ENCODE measurements at places on chromosomes 6 and 20.

DNA sequence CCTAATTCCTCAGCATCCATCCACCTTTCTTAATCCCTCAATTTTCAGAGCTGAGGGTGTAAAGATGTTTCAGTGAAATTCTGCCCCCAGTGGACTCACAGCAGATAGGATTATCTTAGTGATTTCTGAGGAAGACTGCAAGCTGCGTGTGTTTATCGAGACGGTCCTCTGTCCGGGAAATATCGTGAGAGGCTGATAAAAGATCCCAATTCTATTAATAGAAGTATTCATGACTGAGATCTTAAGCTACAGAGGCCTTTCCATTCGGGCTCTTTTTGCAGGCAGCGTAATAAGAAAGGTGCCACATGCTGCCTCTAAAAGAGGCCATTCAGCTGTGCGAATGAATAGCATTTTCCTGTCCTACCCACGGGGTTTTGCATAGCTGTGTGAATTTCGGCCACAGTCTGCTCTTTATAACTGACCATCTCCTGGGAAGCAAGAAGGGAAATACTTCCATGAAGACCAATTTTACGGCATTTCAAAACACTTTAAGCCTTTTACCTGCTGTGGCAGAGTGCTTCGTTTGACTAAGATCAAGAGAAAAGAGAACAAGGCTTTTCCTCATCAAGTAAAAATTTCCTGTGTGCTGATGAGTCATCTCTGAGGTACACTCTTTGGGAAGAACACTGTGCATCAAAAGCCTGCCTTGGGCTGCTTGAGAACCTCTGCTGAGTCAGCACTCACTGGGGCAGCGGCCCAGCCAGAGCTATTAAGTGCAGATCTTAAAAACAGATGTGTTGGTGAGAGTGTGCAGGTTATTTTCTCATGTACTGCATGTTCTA lies 208.8 kb downstream of the ARHGAP18 start:
- no peak for DNase-seq

DNA sequence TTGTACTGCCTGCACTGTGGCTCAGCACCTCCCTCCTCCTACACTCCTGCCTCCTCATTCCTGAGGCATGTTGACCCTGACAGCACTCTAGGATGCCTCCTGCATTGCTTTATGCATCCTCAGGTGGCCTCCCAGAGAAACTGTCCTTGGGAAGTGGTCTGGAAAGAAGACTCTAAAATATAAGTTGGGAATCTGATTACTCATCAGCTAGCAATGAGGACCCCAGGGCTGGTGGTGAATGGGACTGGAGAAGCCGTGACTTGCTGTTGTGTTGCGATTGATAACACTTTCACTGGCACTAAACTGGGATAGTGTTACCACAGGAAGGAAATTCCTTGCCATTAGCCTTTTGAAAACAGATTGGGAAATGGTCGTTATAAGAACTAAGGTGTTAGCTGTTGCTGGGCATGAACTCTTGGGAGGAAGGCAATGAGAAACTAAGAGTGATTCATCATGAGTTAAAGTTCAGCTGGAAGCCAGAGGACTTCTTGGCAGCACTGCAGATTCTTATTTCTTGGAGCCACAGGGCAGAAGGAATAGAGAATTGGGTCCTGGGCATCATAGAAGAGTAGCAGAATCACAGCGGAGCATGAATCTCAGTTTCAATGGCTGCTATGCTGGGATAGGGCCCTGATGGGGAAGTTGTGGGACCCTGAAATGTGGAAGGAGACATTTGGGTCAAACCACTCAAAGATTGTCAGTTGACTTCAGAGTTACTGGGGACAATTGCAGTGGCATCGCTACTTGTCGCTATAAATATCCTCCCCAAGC lies 10.1 kb upstream of the SIRPD start:
- DNase-seq: no peak

- DNase-seq: no peak
Measured at GRCh38 chr6:137579612-137580011, 85.4 kb upstream of the OLIG3 start.

DNA sequence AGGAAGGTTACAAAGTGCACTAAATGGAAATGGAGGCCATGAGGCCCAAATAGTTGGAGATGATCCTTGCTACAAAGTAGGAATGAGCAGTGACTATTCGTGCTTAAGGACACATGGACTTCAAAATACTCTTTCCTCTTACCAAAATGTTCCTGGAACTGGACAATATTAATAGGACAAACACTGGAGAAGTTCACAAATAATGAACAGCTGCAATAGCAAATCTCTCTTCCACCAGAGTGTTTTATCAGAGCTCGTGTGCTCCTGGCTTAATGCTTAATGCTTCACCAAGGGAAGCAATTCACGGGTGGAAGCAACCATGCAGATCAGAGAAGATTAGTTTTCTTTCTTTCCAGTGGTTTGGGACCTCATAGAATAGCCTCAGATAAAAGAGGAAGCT lies 435.4 kb downstream of the BCKDHB start:
- DNase-seq: no peak

GRCh38 chr6:31826793-31827285 lies 699 bp upstream of the HSPA1B start:
- peak; percentile 83 for DNase-seq

DNA sequence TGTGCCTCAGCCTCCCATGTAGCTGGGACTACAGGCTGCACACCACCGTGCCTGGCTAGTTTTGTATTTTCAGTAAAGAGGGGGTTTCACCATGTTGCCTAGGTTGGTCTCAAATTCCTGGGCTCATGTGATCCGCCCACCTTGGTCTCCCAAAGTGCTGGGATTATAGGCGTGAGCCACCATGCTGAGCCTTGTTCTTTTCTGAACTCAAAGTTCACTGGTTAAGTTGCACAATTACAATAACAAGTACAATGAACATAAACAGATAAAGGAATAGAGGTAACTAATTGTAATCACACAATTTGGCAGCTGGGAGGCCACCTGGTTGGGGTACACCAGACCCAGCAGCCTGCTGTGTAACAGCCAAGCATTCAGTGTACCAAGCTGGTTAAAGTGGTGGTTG lies 6.7 kb downstream of the NUDT3 start:
- no peak for DNase-seq

DNA sequence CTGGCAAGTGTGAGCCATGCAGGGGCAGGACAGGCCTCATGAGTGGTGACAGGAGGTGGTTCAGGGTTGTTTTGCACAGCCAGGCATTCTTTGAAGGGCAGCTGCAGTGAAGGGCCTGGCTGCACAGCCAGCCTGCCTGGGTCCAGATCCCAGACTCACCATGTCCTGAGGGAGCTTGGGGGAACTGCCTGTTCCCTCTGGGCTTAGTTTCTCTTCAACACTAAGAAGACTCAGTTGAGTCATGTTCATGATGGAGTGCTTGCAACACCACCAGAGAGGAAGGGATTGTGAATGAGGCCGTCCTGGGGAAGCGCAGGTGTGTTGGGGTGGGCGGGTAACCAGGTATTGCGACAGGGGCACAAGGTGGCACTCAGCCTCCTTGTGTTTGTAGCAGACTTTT lies 102.4 kb downstream of the CDH26 start:
- no peak for DNase-seq

DNA sequence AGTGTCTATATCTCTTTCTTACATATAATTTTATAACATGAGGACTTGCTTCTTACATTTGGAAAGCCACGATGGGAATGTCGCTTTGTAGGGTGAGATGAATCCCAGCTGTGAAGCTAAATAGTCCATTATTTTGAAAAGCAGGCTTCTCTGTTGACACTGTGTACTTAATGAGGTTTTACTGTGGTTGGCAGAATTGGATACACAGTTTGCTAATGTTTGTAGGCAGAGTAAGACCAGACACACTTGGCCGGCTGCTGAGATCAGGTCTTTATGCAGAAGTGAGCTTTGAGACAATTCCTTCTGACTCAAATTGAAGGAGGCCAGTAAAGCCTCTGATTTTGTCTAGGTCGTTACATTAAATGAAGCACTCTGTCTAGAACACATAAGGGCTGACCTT lies 93.0 kb downstream of the NDUFAF5 start:
- no peak for DNase-seq

GRCh38 chr6:43454290-43454695 lies 1.1 kb downstream of the DLK2 start:
- DNase-seq: peak; percentile 77

GRCh38 chr6:167671977-167672687 lies 154.6 kb upstream of the AFDN start:
- no peak for DNase-seq

DNA sequence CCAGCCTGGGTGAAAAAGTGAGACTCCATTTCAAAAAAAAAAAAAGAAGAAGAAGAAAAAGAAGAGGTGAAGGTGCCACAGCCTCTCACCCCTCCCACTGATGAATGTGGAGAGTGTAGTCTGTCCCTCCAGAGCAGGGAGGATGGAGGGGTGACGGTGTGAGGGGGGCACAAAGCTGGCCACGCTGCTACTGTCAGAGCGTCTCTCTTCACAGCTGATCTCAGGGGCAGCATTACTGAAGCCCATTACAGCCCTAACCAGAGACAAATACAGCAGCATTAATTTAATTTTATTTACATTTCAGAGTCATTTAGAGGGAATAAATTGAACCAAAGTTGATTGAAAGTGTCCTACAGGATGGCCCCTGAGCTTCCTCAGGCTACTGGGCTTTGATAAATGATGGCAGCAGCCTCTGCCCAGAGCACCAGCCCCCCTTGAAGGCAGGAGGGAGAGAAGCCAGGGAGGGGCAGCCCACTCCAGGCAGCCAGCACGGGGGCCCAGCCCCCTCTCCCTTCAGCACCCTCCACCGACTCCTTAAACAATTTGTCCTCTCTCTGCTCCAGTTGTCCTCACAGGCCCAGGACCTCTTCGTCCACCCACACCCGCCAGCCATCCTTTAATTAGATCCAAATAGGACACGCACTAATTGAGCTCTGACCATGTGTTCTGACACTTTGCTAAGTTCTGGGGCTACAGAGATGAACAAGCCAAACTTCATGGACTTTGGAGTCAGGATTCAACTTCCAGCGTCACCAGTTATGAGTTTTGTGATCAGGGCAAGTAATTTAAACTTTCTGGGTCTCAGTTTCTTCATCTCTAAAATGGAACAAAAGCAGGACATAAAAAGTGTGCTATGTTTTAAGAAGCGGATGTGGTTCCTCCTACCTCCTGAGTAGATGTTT lies 18.6 kb upstream of the ZFAND3 start:
- no peak for DNase-seq

DNA sequence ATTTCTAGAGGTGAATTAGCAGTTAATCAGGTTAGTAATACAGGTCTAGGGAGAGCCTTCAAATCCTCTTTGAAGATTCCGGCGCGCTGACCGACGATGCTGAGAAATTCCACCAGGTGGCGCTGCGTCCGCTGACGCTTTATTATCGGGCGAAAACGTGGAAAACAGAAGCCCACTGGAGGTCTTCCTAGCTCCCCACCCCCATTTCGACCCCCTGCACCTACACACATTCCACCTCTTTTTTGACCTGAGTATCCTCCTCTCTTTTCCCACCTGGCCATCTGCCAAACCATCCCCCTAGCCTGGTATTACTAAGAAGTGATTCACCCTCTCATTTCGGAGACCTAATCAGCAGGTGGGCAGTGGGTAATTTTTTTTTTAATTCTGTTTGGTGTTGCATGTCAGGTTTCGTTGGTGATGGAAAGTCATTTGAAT lies 65.4 kb upstream of the RIN2 start:
- no peak for DNase-seq

DNA sequence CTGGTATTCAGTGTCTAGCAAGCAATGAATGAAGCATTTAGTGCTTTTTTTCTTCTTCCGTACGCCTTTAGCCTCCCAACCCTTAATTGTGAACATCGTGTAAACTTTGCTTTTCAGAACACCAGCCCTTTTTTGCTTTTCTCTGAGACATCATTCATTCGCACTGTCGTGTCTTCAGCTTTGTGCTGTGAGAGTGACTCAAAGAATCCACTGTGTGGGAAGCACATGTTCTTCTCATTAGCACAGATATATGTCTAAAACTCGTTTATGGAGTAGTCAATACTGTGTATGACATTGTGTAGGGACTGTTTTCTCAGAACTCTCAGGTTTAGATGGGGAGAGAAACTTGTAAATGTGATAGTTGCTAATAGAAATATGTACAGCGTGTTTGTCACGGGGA lies 279.1 kb downstream of the FARS2 start:
- DNase-seq: no peak

DNA sequence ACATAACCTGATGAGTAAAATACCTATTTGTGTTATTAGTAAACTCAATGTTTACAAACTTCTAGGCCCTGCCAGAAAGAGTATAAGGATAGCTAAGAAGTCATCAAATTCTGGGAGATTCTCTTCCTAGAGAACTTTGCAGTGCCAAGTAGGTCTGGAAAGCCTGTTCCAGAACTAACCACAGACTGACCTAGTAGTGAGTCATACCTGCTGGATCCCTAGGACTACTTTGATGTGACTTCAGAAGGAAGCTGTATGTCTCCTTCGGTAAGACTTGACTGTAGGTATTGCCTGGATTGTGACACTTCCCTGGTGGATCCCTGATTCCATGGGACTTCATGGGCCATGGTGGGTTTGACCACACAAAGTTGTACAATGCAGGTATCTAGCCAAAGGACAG lies 131.7 kb downstream of the DNAH8 start:
- DNase-seq: no peak

GRCh38 chr6:74222768-74223333 lies 526.8 kb downstream of the CD109 start:
- DNase-seq: no peak

Measured in NCI-H446 (cell line).